HCEC 1CT (cell line): ENCODE measurements at places on chromosomes 12 and 14.
A peak's percentile ranks its signal among the peaks of the same experiment; 100 is the strongest.

GRCh38 chr12:63876980-63877379 is 32.5 kb downstream of the SRGAP1 start:
- no peak for DNase-seq

GRCh38 chr12:131074221-131075083 is 120.7 kb downstream of the ADGRD1 start:
- no peak for DNase-seq

GRCh38 chr12:118680356-118680963 is 300.9 kb upstream of the SRRM4 start:
- DNase-seq, result no peak

DNA sequence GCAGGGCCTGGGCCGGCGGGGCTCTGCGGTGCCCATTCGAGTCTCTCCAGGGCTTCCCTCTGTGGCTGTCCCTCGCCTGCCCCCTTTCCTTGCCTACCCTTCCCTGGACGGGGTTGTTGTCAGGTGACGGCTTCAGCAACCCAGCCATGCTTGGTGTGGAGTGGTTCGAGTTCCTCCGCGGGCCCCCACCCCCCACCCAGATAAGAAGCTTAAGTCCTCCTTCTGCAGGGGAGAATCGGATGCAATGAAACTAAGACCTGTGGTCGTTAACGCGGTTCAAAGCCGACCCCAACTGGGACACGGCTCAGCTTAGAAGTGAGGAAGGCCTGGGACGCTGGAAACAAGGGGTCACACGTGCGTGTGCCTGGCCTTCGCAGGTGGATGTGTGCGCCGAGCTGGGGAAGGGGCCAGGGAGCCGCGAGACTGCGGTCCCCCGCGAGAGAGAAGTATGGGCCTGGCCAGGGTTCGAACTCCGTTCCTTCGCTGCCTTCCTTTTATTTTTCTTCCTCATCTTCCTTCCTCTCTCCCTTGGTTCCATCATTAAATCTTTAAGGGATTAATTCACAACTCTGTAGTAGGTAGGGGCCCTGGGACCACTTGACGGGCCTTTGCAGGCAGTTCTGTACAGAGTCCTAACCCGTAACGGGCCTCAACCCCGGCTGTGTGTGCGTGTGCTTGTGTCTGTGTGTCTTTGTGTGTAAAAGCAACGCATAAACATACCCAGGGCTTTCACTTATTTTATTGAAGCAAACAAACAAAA is 3.5 kb downstream of the TTC6 start:
- no peak for DNase-seq

GRCh38 chr12:66189486-66189843 is 451 bp downstream of the IRAK3 start:
- peak; percentile 14 for DNase-seq

DNA sequence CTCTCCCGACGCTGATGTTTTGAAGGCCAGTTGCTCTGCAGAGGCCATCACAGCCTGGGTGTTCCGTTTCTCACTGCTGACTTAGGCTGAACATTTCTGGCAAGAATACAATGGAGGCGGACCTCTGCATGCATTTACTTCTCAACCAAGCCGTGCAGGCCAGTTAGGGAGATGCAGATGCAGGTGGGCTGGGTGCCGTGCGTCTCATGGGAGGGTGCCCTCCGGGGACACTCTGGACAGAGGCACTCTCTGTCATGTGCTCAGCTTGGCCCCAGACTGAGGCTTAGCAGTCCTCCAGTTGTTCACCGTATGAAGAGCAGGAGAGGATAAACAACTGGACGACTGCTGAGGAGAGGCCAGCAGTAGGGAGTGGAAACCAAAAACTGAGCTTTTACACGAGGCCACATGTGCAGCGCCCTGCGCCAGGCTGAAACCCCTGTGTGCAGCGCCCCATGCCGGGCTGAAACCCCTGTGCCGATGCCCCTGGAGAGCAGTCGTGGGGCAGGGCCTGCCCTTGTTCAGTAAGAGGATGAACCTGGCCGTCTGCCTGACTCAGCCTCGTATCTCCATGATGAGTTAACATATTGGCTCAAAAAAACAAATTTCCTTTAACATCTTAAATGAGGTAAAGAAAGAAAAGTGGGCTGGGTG is 32.3 kb downstream of the DDX51 start:
- no peak for DNase-seq

GRCh38 chr12:32240162-32240561 is 133.5 kb downstream of the BICD1 start:
- no peak for DNase-seq

DNA sequence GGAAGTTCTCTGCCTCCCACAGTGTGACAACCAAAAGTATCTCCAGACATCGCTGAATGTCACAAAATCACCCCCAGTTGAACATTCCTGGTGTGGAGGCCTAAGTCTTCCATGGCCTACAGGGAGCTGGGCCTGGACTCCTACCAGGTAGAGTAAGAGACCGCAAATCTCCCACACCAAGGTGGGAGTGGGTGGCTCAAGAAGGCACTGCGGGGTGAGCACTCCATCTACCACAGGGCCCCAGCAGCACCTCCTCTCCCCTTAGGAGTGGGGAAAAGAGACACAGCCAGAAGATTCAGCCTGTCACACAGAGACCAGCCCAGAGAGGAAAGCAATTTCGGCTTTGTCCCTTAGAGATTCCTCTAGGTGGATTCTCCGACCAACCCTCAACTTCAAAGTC is 25.5 kb downstream of the LRTM2 start:
- DNase-seq, result no peak

GRCh38 chr14:76977793-76978720 is 50.5 kb downstream of the IRF2BPL start:
- DNase-seq, result no peak

GRCh38 chr12:92337128-92337527 is 191.5 kb upstream of the BTG1 start:
- DNase-seq, result no peak

GRCh38 chr12:1829306-1829900 is 9.0 kb downstream of the LRTM2 start:
- no peak for DNase-seq

GRCh38 chr12:6106218-6106617 is 18.3 kb downstream of the VWF start:
- DNase-seq, result no peak

DNA sequence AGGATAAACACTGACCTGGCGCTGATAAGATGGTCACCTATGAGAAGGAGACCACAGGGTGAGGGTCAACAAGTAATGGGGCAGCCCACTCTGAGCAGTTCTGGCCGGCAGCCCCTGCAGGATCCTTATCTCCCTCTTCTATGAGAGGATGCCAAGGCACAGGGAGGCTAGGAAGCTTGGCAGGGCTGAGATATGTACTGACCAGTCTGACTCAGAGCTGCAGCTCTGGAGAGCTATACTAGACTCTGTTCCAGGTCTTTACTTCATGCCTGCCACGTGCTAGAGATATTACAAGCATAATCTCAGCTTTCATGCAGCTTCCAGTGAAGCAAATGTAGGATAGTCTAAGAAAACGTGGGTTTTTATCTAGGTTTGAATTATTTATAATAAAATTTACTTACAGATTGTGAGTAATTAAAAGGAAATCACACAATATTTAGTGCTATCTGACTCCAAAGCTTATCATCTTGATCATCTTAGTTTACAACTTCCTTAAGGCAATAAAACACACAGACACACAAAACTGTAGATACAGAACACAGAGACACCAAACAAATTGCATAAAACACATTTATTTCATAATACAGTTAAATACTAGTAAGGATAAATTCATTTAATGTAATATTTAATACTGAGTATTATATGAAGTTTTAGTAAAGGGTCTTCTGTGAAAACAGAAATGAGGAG is 32.3 kb downstream of the GIT2 start:
- DNase-seq, result peak; percentile 16

GRCh38 chr12:116712458-116713303 is 25.2 kb downstream of the SPRING1 start:
- DNase-seq, result no peak

GRCh38 chr14:100132161-100132902 is 27.1 kb downstream of the DEGS2 start:
- no peak for DNase-seq

GRCh38 chr12:106582641-106583230 is at the start of gene RFX4:
RFX4 (plus strand) TSS chr12:106583004; CDS start chr12:106583321, 317 bp downstream.
- no peak for DNase-seq

GRCh38 chr14:69561893-69562292 is 12.8 kb downstream of the CCDC177 start:
- DNase-seq, result no peak

GRCh38 chr14:85252011-85252410 is 277.9 kb upstream of the FLRT2 start:
- peak; percentile 90 for DNase-seq

GRCh38 chr12:29547151-29547632 is 49.7 kb upstream of the OVCH1 start:
- peak; percentile 91 for DNase-seq

DNA sequence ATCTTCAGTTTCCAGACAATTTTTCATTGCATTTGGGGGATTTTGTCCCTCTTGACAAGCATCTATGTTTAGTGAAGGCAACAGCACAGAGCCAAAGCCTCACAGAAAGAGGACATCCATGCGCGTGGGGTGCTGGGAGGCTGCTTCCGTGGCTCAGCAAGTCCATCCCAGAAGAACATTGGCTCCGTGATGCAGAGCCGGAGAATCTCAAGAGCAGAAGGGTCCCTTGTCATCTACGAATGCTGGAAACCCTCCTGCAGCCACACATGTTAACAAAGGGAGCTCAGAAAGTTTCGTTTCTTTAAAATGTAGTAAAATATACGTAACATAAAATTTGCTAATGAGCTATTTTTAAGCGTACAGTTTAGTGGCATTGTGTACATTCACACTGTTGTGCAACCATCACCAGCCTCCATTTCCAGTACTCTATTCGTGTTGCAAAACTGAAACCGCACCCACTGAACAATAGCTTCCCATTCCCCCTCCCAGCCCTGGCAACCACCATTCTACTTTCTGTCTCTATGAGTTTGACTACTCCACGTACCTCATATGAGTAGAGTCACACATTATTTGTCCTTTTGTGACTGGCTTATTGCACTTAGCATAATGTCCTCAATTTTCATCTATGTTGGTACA is 185.9 kb downstream of the TTC7B start:
- DNase-seq, result no peak

- DNase-seq, result no peak
Observed at GRCh38 chr14:51566831-51567582, 84.7 kb upstream of the FRMD6 start.

GRCh38 chr14:94441531-94442205 is 10.9 kb downstream of the SERPINA11 start:
- no peak for DNase-seq

DNA sequence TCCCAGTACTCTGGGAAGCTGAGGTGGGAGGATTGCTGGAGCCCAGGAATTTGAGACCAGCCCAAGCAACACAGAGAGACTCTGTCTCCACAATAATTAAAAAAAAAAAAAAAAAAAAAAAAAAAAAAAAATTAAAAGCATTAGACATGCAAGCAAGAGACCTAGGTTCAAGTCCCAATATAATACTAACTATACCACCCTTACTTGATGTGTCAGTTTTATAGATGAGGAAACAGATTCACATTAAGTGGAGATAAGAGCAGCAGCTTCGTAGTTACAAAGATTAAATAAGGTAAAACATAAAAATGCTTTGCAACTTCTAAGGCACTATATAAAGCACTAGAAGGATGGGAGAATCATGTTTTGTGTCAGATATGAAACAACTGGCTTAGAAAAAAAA is 9.1 kb downstream of the PPTC7 start:
- no peak for DNase-seq

- no peak for DNase-seq
Observed at GRCh38 chr12:105874121-105874520, 264.6 kb downstream of the NUAK1 start.

GRCh38 chr14:28375295-28375694 is 391.3 kb upstream of the FOXG1 start:
- DNase-seq, result peak; percentile 45

DNA sequence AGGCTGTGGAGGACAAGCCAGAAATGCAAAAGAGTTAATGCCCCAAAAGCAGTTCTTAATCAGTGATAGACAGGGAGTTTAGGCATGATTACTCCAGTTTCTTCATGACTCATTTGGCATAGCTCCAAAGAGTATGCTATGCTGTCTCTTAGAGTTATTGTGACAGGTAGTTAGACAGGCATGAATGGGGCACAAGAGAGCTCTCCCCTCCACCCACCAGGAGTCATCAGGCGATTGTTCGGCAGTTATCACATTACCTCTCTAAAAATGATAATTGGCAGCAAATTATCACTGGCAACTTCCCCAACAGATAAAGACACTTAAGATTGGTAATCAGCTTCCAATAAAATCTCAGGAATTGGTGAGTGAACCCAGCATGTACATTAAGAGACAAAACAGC is 320.1 kb downstream of the DAD1 start:
- DNase-seq, result no peak

DNA sequence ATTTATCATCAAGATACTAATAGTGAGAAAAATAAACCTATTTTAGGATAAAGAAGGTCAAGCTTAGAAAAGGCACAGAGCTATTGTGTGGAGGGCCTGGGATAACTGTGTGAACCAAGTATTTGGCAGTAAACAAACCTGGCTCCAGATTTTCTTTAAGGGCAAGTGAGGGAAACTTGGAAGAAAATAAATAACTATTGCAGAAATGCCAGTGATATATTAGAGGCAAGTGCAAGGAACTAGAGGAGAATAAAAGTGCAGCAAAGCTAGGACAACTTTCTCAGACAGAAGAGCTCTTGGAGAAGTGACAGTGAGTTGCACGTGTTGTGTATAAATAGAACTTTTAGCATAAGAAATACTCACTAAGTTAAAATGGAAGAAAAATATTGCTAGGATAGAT is 83.7 kb downstream of the PRKD1 start:
- no peak for DNase-seq

DNA sequence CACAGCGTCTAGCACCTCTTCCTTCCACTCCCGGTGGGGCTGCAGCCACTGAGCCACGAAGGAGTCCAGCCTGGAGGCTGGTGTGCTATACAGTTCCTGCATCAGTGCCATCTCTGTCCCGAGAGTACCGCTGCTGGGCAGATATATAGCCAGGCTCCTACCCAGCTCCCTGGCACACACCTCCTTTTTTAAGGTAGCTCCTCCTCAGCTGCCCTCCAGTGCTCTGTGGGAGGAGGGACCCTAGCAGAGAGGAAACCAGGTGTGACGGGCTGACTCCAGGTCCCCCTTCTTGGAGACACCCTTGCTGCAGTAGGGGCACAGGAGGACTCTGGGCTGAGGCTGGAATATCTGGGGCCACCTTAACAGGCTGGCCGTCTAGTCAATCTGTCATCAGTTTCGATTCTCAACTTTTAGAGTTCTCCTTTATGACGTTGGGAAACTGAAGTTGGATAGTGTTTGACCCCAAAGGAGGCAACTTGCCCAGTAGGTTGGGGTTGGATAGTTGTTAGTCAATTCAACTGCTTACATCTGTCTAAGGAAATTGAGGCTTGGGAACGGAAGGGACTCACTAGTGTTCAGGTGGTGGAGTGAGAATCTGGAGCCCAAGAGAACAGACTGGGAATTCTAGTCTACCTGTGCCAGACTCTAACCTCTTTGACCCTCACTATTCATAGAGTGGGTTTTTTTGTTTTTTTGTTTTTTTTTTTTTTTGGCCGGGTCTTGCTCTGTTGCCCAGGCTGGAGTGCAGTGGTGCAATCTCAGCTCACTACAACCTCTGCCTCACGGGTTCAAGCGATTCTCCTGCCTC is at the start of gene OASL:
TSS of gene OASL (minus strand) at position 386 of the 808 bp plus-strand sequence. CDS start at position 111, 275 bp downstream.
- peak; percentile 19 for DNase-seq
